ENCODE measurements at places on chromosomes 13 and 19. TPM values are rescaled to one million over a fixed set of nuclear protein-coding genes. Genes with fewer than 3 reads are reported as not detected.

DNA sequence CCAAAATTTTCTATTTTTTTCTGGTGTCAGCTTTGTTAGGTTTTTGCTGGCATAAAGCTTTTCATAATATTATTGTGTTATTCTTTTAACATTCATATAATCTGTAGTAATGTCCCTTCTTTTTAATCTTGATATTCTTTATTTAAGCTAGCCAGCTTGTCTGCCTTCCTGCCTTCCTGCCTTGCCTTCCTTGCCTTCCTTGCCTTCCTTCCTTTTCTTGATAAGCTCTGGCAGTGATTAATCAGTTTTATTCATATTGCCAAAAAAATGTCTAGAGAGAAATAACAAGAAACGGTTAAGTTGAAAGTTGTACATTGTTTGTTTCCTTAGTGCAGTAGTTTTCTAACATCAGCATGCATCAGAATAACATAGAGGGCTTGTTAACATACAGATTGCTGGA, 257.5 kb downstream of the MAB21L1 start:
- no peak for DNase-seq
- no peak overlapping the region for H3K27ac ChIP-seq
- no peaks in the 10 kb centered on the region for H3K4me1 ChIP-seq
- H3K27me3 ChIP-seq: no peaks in the 10 kb centered on the region
- no peaks in the 10 kb centered on the region for H3K36me3 ChIP-seq

GRCh38 chr13:29196409-29197074, 376.4 kb downstream of the MTUS2 start:
- H3K36me3 ChIP-seq: no peaks in the 10 kb centered on the region

The GMIP gene
- 2.9 TPM for total RNA-seq

The ZNF30 gene
- total RNA-seq: 2.8 TPM
